ENCODE measurements at places on chromosomes 3 and 15. TPM values are rescaled to one million over a fixed set of nuclear protein-coding genes. Genes with fewer than 3 reads are reported as not detected.

MEGF11 gene
- not detected for total RNA-seq

DNA sequence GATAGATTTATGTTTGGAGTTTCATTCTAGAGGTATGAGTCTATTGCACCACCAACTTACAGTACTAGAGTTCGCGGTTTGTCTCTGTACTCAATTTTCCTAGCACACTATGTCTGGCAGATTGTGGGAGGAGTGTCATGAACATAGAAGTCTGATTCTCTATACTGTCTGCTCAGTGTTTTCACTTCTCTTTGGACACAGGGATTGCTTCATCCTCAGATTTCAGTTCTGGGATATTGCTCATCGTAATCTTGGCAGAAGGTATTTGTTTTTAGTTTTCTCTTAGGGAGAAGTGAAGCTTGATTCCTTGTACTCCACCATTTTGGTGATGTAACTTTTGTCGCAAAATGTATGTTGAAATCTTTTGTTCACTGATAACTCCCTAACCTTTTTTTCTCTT is 27.8 kb upstream of the AZI2 start:
- no peak for DNase-seq

TMEM207 gene
- not detected for total RNA-seq

CFAP44 gene
- 0.89 TPM for total RNA-seq
